Activated CD8-positive, alpha-beta memory T cell treated with anti-CD3 and anti-CD28 coated beads, Interleukin-2, amount 50 U/mL, for 48 hours (primary cell): ENCODE measurements at places on chromosomes 4 and X.

GRCh38 chrX:74277320-74277719 lies 26.7 kb upstream of the ZCCHC13 start:
- no peak for DNase-seq

DNA sequence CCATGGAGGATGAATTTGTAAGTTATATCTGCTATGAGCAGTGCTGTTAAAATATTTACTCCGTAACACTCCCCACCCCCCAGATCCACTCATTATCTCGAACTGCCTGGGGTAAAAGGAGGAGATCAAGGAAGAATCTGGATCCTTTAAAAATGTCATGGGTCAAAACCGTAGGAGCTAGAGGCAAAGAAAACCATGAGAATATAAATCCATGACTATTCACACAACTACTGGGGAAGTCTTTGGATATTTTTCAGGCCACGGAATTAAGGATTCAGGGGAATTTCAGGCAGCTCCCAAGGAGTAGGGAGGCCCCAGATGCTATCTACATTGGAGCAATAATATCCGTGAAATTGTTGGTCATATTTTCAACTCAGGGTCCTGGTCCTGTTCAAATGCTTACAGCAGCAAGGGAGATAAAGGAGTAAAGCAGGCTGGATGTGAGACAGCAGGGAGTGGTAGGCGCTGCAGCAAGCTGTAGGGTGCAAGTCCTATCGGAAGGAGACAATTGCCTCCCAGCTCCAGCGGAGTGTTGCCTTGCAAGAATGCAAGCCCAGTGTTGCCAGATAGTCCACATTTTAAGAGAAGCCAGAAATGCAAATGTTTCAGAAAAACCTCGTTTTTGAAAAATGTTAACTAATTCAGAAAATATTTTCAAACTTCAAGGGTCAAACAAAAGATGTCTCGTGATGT lies 116.2 kb upstream of the KIT start:
- DNase-seq = no peak

DNA sequence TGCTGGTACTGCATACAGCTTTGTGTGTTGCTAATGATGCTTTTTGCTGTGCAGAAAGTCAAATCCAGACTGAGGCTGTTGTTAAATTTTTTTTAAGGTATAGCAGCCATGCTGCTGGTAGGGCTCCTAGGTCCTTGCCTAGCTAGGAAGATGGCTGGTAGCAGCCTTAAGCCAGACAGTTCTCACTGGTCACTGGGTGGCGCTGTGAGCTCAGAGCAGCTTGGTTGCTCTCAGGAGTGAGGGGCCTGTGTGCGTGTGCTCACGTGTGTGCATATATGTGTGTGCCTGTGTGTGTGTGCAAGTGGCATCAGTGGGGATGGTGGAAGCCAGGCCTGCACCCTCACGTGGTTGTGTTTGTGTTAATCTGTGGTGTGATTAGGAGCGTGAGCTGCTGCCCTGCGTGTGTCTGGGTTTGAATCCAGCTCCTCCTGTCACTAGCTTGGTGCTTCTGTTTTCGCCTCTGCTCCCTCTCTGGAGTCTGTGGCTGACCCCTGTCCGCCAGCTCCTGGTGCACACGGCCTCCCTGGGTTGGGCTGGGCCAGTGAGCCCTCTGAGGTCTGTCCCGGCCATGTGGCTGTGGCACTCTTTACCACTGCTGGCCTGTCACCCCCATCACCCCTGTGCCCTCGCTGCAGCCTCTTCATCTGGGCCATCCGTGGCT lies 46.1 kb downstream of the SORCS2 start:
- DNase-seq = no peak

GRCh38 chr4:55921093-55921492 lies 27.7 kb upstream of the CEP135 start:
- DNase-seq = no peak

DNA sequence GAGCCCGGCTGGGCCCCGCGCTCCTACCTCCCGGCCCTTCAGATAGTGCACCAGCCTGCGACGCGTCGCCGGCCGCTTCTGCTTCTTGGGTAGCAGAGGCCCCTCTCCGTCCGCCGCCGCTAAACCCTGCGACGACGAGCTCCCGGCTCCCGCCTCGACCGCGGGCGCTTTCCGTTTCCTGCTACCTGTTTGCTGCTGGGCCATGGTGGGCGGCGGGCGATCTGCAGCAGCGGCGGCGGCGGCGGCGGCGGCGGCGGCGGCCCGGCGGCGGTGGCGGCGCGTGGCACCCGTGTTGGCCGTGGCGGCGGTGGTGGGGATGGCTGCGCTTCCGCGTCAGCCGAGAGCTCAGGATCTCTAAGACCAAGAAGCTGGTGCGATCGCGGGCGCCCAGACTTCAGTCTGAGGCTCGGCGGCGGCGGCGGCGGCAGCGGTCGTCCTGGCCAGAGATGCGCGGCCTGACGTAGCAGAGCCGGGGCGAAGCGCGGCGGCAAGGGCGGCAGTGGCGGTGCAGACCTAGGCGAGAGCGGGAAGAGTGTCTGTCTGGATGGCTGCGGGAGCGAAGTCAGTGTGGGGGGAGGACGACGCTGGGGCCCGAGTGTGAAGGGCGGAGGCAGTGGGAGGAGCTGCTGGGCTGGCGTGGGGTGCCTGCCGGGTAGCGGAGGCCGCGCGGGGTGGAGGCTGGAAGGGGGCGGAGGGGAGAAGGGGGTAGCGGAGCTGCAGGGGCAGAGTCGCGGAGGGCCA lies at the start of gene DCAF12L2:
Gene DCAF12L2 (minus strand): TSS at position 569 of the 741 bp plus-strand sequence. CDS start 365 bp downstream, at position 204.
- DNase-seq = no peak

GRCh38 chr4:14513471-14513870 lies 488.8 kb upstream of the CPEB2 start:
- DNase-seq = no peak

DNA sequence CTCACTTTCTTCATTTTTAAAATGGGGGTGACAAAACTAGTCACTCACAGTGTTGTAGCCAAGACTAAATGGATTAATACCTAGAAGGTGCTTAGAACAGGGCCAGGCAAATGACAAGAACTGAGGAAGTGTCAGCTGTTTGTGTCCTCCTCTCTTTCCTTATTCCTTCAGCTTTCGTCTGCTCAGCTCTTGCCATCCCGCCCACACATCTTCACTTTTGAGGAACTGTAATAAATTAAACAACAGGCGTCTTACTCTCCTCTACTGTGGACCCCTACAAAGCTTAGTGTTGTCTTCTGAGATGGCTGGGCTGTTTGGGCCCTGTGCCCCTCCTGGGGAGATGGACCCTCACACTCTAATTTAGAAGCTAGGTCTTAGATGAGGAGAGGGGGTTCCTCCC lies 2.7 kb downstream of the HPSE start:
- DNase-seq = no peak

DNA sequence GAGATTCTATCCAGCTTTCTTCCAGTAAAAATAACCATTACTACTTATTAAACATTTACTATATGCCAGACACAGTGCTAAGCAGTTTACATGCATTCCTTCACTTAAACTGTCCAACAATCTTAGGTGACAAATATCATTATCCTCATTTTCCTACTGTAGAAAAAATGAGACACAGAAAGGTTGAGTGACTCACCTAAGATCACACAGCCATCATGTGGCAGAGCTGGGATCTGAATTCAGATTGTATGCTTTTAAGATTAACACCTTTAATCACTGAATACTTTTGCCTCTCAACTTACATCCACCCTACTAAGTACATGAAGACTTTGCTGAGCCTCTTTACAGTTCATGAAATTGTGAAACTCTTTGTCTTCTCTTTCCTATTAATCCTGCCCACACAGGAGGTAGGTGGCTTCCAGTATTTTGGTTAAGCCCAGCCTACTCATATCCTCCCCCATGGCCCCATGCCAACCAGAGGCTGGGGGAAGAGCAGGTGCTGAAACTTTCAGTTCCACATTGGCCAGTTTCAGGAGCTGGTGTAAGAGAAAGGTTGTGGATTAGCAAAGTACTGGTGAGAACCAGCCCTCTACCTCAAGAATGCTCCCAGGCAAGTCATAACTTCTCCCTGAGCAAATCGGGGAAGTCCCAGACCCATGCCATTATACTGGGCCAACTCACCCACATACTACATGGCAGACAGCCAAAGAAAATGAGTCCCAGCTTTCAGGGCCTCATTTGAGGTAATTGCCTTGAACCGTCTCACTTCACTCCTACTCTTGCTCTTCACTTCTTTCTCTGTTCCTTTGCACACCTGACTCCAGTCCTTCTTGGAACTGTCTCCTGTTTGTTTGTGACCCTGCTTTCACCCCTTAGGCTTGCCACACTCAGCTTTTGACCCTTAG lies 211.1 kb downstream of the GUCY2F start:
- peak; percentile 53 for DNase-seq

DNA sequence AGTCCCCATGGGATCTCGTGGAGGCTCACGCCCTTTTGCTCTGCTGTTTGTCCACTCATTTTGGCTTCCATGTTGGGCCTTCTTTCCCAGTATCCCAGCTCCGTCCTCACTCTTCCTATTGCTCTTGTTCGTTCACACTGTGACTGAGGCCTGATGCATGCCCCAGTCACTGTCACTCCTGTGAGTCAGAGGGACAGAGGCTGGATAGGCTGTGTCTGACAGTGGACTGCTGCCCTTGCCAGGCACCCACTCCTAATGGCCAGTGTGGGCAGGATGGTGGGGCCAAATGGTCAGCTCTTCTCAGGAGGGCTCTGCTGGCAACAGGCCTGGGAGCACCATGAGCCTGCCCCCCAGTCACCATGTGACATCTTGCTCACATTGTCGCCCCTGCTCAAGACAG lies 40.0 kb downstream of the HADH start:
- no peak for DNase-seq

- no peak for DNase-seq
Observed at GRCh38 chr4:137644201-137644600, 111.9 kb upstream of the PCDH18 start.

- DNase-seq = peak; percentile 84
Observed at GRCh38 chr4:153488006-153488891, 22.1 kb downstream of the TMEM131L start.

DNA sequence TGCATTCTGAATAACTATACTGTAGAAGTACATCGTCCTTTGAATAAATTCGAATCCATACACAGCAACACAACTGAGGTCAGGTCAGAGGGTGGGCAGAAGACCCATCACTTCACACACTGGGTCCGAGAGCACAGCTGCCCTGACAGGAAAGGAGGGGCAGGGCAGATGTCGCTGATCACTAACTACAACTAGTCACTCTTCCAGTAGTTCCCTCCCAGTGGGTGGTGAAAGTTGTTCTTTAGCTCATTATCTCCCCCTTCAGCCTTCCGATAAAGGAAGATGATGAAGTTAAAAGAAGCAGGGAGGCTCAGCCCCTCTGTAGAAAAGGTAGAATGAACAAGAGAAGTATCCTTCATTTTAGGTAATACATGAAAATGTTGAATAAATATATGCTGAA lies 278.9 kb downstream of the INPP4B start:
- no peak for DNase-seq

- DNase-seq = no peak
Observed at GRCh38 chrX:53049127-53049517, 533 bp downstream of the GPR173 start.

GRCh38 chrX:17553961-17554482 lies 179.0 kb downstream of the NHS start:
- no peak for DNase-seq

- no peak for DNase-seq
Observed at GRCh38 chr4:44121210-44121609, 327.4 kb downstream of the KCTD8 start.

- no peak for DNase-seq
Observed at GRCh38 chr4:70855464-70855863, 15.8 kb upstream of the GRSF1 start.

DNA sequence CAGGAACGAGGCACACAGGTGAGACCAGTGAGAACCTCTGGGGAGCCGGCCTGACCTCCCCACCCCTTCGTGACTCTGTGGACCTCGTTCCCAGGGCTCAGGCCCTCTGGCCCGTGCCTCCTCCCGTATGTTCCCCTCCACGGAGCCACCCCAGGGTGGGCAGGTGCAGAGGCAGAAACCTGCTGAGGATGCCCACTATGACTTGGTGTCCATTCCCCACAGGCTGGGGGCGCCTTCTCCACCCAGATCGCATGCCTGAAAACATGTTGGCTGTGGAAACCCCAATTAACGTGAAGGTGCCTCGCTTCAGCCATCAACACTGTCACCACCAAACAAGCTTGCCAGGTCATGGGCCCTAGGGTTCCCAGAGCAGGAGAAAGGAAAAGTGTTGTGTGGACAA lies 27.0 kb downstream of the BLOC1S4 start:
- DNase-seq = no peak

GRCh38 chr4:5048721-5049120 lies 2.6 kb upstream of the STK32B start:
- no peak for DNase-seq

DNA sequence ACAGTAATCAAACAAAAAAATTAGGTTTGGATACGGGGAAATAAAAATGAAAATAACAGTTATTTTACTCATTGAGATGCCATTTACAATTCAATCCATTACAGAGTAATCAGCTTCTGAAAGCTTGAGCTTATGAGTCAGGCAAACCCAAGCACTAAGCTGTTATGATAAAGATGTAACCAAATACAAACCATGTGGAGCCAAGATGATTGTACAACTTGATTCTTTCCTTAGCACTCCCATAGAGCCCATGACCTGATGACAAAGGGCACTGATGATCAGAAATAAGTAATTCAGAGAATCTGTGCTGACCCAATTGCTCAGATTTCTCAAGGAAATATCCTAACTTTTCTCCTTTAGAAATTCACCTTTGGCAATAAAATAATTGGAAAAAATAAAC lies 40.5 kb upstream of the PRKG2 start:
- no peak for DNase-seq

DNA sequence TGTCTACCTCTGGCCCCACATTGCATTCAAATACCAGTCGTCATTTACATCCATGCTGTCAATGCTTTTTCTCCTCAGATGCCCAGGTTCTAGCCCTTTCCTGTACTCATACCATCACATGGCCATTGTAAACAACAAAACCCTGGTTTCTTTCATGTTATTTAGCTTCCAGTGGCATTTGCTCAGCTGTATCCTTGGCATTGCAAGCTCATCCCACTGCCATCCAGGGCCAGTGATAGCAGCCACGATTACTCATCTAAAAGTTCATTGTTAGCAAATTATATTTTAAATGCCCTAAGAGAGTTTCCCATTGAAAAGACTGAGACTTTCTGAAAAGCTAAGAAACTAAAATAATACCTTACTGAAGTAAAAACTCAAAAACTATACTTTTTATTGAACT lies 34.0 kb downstream of the VEGFC start:
- no peak for DNase-seq

- no peak for DNase-seq
Observed at GRCh38 chr4:158750379-158750778, 18.4 kb upstream of the FNIP2 start.

GRCh38 chr4:185071236-185071811 lies 53.0 kb downstream of the HELT start:
- DNase-seq = no peak

GRCh38 chr4:39054497-39054896 lies 7.5 kb upstream of the KLHL5 start:
- no peak for DNase-seq
